ENCODE measurements at places on chromosomes 11 and 22. TPM values are rescaled to one million over a fixed set of nuclear protein-coding genes. Genes with fewer than 3 reads are reported as not detected.

DNA sequence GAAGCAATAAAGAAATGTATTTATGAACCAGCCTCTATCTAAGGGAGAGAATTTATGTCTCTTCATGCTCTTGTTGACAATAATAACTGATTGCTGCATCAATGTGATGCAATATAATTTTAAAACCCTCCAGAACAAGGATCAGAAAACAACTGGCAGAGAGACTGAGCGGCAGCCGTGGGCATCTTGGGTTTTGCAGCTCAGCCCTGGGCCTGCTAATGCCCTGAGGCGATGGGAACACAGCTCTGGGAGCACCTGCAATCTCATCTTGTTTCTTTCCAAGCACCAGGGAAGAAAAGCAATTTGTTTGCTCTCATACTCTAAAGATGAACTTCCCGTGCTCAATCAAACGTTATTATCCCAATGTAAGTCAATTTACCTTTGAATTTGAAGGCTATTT, 245.7 kb downstream of the ST3GAL4 start:
- DNase-seq = no peak

- no peak for DNase-seq
Measured at GRCh38 chr11:73140213-73141030, 1.7 kb downstream of the FCHSD2 start.

Gene KRTAP5-2
- not detected for total RNA-seq

DNA sequence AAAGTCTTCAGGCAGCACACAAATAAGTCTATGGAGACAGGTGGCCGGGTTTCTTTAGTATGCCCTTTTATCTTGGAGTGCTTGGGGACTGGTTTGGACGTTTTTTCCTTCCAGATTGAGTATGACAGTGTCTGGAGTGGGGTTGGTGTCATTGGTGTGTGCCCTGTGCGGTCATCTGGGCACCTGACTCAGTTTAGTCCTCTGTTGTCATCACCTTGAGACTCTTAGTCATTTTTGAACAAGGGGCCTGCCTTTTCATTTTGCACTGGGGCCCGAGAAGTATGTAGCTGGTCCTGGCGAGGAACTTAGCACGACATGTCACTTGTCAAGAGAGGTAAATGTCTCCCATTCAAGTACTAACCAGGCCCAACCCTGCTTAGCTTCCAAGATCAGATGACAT, 27.2 kb upstream of the MYO18B start:
- no peak for DNase-seq

DNA sequence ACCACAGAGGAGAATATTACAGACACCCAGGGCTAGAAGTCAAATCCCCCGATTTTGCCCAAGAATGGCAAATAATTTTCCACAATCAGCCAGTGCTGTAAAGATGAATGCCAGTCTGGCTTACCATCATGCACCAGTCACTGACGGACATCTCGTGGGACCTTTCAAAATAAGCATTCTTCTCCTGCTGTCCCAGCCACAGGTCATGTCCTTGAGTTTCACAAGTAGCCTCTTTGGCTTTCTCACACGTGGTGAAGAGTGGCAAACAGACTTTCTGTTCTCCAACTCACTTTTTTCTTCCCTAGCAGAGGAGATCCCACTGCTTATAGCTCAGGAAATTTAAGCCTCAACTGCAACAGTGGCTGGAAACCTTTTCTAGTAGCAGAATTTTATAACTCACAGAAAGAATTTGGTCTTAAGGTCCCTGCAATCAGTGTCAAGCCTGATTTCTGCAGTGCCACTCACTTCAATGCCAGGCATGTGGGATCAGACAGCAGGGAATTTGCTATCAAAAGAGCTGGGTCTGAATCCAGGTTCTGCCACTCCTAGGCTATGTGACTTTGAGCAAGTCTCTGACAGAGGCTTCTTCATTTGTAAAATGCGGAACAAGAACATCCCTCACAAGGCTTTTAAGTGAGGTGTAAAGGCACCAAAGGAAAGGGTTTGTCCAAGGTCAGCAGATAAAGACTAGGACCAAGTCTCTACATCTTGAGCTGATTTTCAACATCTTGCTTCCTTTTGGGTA, 3.6 kb downstream of the PIK3IP1 start:
- no peak for DNase-seq

- no peak for DNase-seq
Measured at GRCh38 chr11:122979815-122980595, 1.6 kb downstream of the BSX start.

Gene TESMIN
- 9.8 TPM for total RNA-seq

- DNase-seq = no peak
Measured at GRCh38 chr11:121715405-121715804, 262.6 kb upstream of the SORL1-AS1 start.

Gene TREH
- not detected for total RNA-seq

DNA sequence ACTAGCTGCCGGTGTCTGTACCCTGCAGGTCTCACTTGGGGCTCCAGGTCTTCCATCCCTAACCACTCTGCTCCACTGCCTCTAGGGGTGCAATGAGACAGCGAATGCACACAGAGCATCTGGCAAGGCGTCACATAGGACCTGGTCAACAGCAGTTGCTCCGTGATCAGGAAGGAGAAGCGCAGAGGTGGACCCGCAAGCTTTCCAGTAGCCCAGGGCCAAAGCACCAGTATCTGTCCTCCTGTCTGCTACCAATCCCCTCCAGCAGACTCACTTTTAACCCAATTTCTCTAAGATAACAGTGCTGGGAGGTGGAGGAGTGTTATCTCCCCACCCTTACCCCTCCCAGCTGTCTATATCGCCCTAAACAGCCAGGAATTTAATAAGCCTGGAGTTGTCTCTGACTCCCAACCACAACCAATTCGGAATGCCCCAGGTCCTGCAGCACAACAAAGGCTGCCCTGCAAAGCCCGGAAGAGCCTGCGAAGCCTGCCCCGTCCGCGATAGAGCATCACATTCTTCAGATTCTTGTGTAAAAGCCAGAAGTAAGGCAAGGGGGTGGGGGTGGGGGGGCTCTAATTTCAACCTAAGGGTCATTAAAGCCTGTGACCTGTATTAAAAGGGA, 19.3 kb downstream of the MYH9 start:
- peak; percentile 65 for DNase-seq

- DNase-seq = no peak
Measured at GRCh38 chr22:19848298-19849224, 6.1 kb downstream of the GNB1L start.

Gene SSH3
- total RNA-seq = 55.2 TPM

GRCh38 chr11:120867024-120867423, 156.9 kb upstream of the TBCEL start:
- DNase-seq = no peak

DNA sequence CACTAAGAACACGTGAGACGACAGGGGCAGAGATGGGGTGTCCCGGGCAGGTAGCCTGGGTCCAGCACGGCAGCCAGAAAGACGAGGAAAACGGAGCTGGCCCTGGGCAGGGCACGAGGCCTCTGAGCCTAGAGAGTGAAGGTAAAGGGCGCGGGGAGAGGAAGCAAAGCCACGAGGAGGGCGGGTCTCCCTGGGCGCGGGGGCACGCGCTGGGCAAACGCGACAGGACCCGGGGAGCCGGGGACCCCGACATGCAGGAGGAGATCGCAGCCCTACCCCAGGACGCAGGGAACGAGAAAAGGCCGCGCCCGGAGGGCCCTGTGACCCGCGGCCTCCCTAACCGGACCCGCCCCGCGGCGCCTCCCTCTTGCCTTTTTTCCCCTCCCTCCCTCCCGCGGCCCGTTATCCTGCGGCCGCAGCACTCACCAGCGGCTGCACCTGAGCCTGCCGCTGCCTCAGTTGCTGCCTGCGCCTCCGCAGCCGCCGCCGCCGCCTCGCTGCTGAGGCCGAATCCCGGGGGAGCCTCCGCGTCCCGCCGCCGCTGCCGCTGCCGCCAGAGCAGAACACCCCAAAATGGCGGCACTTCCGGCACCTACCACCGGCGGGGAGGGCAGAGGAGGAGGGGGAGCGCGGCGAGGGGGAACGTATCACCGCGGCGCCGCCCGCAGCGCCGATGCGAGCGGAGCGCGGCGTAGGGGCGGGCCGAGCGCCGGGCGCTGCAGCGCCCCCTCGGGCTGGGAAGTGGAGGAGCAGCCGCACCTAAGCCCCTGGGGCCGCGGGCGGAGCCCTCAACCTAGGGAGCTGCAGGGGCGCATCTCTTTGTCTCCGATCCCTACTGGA, at the start of gene CELF1:
Gene CELF1, minus strand, starts transcription at position 567 of the 840 bp plus-strand sequence. CDS start 53,609 bp downstream, outside the sequence.
- peak; percentile 90 for DNase-seq

Gene SLC1A2
- 10.5 TPM for total RNA-seq

DNA sequence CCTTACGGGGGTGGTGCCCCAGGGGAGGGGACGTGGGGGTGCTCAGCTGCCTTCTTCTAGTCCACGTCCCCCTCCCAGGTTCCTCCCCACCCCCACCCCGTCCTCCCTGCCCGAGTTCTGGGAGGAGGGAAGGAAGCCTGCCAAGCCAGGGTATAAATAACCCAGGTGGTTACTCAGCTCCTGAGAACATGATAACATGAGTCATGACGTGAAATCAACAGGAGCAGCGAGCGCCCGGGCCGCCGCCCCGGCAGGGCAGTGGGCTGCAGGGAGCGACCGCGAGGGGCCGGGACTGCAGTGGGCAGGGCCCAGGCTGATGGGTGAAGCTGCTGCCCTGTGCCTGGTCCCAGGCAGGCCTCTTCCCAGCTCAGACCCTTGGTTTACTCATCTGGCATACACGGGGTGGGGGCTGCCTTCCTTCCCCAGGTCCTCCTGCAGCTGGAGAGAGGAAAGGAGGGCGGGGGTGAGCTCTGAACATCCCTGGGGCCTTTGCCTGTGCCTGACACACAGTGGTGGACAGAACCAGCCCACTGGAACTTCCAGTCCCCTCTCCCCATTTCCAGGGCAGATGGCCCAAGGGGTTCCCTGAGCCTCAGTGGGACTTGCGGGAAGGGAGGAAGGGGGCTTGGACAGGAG, 8.8 kb upstream of the PDGFB start:
- peak; percentile 73 for DNase-seq

Gene C11orf71
- 7.9 TPM for total RNA-seq

DNA sequence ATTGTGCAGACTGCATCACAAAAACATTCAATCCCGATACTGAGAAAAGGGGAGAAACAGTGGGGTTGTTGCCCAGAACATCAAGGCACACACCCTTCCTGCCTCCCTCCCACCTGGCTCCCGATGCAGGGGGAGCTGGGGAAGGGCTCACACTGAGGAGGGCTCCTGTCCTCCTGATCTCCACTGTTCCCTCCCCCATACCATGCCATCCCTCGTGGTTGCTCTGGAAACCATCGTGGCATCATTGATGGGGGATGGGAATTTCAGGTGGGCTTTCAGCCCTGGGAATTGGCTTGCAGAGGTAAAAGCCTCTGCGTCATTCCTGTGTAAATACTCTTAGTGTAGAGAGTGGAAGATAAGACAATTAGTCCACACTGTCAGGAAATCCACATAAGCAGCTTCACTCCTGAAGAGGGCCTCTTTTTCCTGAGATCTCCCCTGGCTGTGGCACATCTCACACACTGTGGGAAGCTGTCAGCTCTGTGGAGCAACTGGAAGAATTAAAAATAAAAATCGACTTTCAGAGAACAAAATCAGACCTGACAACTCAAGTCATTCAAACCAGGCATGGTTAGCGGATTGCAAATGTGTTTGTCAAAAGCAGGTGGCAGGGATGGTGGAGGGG, 176.0 kb downstream of the CHST1 start:
- DNase-seq = no peak

DNA sequence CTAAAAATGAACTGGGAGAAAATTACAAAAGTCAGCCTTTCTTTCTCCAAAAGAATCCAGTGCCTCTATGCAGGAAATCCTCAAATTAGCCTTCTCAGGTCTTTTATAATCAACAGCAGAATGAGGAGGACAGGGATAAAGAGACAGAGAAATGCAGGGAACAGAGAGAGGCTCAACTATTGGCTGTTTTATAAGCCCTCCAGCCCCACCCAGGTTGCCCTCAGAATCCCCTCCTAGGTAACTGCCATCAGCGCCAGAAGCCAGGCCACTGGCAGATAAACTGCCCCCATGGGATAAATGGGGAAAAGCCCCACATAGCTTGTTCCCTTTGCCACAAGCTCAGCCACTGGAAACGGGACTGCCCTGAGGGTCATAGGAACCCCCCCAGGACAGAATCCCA, 10.9 kb upstream of the HMOX1 start:
- DNase-seq = no peak

DNA sequence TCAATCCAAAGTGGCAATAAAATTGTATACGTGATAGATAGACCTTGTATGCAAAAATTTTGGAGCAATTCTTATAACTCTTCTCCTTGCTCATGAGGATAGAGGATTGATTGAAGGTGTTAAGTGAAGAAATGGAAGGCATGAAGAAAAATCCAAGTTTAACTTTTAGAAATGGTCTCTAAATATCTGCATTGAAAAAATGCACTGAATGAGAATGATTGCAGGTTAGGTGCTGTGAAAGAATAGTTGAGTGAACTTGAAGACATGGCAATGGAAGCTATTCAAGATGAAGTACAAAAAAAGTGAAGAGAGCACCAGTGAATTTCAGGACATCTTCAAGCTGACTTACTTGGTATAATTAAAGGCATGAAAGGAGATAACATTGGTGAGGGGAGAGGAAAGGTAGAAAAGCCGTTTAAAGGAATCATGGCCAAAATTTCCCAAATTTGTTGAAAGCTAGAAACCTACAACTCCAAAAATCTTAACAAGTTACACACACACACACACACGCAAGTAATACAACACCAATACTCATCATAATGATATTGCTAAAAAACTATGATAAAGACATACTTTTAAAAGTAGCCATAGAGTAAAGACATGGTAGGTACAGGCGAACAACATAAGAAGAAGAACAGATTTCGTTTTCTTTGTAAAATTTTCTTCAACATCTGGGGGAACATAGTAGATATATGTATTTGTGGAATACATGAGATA, 96.3 kb downstream of the GGTLC2 start:
- no peak for DNase-seq

DNA sequence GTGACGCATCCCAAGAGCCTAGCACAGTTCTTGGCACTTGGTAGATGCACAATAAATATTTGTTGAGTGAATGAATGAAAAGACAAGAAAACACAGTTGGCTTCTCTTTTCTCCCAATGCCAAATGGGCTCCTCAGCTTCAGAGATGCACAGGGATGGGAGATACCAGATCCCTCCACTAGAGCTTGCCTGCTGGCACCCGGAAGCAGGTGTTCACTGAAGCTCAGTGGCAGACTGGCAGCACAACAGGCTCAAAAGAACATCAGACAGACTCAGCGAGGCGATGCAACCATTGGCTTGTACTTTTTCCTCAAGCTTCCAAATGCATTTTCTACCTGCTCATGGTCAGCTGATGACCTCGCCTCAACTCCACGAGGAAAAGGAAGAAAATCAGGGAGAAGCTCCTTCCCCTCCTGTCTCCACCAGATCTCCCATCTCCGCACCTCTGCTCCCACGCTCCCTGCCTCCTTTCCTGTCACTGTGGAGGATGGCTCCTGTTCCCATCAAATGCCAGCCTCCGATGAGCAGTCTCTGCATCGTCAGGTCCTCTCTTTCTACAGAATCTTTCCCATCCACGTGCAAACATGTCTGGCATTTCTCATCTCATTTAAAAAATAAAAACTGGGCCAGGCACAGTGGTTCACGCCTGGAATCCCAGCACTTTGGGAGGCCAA, 5.8 kb downstream of the RAPSN start:
- DNase-seq = no peak

All from breast epithelium (tissue), 4 donors.